ENCODE measurements at places on chromosomes 6 and 20.
A peak's percentile ranks its signal among the peaks of the same experiment; 100 is the strongest.

- DNase-seq: no peak
Measured at GRCh38 chr20:1931830-1932229, 36.6 kb downstream of the SIRPA start.

DNA sequence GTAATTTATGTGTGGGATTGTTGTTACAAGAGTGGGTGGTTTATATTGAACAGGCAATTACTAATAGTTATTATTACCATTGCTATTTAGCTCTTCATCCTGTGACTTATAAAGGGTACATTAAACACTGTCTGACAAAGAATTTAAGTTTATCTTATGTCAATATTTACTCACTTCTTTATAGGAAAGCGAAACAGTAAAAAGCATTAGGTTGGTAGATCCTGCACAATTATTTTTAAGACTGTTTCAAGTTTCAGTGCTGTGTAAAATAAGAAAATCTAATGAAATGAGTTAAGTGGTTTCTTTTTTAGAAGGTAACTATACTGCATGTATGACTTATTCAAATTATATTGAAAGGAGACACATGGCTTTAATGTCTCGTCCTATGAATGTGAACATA, 135.8 kb upstream of the MAP3K7 start:
- no peak for DNase-seq

GRCh38 chr6:134840086-134840867, 109.6 kb downstream of the ALDH8A1 start:
- DNase-seq: no peak

GRCh38 chr20:53917145-53918019, 153.0 kb downstream of the BCAS1 start:
- no peak for DNase-seq

DNA sequence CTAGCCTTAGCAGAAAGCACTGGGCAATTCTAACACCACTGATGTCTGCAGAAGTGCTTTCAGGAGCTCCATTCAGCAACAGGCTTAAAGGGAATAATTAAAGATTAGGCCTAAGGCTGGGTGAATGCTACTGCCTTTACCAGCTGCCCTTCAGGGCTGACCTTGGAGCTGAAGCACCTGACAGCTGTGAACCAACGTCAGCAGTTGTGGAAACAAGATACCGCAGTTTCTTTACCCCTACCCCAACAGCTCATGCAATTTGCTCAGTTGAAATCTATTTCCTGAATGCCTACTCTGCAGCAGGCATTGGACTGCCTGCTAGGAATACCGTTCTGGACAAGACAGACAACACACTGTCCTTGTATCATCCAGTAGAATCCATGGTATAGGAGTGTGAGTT, 51.5 kb upstream of the ADTRP start:
- DNase-seq: no peak

DNA sequence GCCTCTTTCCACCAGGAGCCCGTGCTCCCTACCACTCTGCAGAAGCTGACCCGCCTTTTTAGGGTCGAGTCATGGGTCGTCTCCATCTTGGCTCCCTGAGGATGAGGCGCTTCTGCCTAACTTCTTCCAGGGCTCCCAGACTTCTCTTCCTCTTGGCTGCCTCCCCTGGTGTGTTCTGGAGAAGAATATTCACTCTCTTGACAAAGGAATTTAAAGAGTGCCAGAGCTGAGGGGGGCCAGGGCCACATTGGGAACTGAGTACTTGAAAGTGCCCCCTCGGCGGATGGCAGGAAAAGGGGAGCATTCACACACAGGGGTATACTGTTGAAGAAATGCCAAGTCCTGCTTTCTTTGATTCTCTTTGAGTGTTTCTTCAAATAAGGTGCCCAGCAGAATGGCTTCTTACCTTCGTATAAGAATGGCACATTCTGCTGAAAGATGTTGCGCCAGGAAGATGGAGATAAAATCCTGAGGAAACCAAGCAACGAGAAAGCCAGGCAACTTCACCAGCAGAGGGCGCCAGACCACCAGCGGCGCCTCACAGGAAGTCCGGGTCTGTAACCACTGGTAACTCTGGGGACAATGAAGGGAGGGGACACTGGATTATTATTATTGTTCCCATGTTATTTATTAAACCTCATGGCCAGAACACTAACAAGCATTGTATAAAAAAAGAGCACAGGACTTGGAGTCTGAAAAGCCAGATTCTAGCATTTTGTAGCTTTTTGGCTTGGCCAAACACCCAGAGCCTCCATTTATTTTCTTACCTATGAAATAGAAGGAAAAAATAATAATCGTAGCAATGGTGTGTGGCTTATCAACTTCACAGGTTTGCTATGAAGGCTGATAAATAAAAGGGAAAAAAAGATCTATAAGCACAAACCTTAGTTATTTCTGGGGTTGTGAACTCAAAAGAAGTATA, 176.7 kb downstream of the HACE1 start:
- DNase-seq: peak; percentile 27

DNA sequence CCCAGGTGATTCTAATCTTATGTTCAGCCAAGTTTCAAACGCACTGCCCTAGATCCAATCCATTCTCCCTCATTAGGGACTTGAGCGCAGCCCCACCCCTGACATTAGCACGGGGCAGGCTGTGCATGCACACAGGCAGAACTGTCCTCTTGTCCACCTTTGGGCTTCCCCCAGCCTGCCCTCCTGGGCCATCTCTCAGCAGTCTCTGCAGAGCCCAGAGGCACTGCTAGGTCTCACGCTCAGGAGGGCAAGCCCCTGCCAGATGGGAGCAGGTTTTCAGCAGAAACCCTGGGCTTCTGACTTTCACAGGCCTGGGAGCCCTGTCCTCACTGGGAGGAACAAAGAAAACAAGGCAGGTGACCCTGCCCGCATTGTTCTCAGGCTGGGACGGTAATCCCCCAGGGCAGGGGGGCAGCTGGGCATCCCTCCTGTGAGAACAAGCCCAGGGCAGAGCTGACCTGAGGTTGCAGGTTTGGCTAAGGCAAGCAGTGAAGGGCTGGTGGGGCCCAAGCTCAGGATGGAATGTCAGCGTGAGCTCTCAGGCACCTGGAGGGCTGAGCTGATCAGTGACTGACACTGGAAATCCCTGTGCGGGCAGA, 24.5 kb downstream of the KCNK5 start:
- DNase-seq: no peak

GRCh38 chr6:18053555-18054445, 66.4 kb upstream of the KIF13A start:
- no peak for DNase-seq

DNA sequence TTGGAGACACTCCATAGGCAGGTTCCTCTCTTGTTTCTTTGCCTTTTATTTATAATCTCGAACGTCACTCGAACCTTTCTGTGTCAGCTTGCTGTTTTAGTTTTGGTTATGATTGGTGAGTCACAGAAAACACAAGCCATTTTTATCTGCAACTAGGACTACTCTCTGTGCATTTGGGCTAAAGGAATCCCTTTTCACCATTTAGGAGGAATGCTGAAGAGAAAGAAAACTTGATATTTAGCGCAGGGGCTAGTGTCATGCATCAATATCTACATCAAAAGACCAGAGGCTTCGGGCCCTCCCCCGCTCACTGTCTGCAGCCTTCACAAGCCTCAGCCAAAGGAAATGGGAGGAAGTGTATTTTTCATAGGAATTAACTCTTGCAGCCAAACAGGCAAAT, 507.8 kb upstream of the CITED2 start:
- DNase-seq: no peak

GRCh38 chr20:58286729-58287128, 22.8 kb upstream of the RAB22A start:
- DNase-seq: peak; percentile 27

GRCh38 chr6:123215211-123215610, 219.2 kb downstream of the CLVS2 start:
- no peak for DNase-seq

- no peak for DNase-seq
Measured at GRCh38 chr20:48298851-48299484, 513.7 kb upstream of the SULF2 start.

DNA sequence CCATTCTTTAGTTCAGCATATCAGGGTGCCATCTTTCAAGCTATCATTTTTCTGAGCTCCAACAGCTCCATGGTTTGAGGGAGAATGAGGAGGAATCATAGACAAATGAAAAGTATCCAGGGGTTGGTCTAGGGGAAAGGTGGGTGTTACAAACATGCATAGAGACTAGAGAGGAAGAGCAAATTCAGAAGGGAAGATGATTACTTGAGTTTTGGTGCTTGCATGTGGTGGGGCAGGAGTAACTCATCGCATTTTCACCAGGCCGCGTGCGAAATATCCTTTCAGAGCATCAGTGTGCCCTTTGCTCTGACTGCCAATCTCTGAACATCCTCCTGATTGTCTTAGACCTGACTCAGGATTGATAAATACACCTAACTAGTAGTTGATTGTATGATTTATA, 7.7 kb upstream of the BICRAL start:
- no peak for DNase-seq

DNA sequence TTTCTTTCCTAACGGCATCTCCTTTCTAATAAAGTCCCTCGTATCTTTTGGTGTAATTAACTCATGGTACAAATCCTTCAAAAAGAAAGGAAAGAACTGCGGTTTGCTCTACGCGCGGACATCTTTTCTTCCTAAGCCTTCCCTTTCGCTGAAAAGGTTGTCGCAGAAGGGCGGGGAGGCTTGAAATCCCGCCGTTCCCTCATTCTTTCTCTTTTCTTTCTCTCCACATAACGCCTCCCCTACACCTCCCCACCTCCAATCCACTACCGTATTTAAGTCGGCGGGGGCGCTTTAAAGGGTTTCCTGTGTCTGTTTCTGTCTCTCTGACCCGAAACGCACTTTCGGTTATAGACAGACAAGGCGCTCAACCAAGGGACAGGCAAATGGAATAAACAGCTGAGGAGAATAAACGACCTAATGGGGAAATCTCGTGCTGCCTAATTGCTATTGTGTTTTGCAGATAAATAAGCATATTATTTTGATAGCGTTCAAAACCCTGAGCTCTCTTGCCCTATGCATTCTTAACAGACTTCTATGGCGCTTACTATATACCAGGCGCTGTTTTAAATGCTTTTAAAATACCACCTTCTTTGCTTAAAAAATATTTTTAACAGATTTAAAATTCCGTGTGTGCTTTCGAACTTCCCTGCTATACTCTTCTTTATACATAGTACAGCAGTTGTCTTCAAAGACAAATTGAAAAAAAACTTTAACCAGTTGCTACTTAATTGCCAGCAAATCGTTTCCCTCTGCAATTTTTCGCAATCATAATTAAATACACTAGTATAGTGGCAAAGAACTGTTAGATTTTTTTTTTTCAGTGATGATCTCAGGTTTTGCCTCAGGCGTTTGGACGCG, 2.5 kb upstream of the HEY2 start:
- no peak for DNase-seq

GRCh38 chr20:49303065-49303552, 25.3 kb upstream of the ZNFX1 start:
- no peak for DNase-seq

GRCh38 chr20:4025679-4026078, 10.3 kb upstream of the RNF24 start:
- no peak for DNase-seq

- no peak for DNase-seq
Measured at GRCh38 chr6:107769053-107769658, 55.0 kb downstream of the SCML4 start.

DNA sequence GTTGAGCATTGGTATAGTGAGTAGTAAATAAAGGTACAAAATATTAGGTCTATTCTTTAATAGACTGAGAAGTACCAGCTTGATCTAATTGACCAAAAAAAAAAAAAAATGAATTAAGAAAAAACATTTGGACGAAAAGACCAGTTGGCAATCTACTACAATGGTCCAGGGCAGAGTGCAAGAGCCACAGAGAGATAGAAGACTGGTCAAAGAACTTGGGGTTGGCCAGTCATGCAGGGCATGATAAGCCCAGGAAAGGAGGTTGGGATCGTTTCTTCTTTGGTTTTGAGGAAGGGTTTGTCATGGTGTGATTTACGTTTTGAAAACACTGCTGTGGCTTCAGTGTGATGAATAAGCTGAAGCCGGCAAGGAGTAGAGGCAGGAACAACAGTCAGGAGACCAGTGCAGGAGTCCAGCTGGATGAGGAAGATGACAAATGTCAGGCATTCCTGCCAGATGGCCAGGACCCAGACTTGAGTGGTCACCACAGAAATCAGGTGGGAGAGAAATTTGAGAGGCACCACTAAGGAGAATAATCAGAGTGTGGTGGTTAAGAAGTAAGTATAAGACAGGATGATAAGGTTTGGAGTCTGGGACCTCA, 14.0 kb downstream of the SMLR1 start:
- DNase-seq: no peak

DNA sequence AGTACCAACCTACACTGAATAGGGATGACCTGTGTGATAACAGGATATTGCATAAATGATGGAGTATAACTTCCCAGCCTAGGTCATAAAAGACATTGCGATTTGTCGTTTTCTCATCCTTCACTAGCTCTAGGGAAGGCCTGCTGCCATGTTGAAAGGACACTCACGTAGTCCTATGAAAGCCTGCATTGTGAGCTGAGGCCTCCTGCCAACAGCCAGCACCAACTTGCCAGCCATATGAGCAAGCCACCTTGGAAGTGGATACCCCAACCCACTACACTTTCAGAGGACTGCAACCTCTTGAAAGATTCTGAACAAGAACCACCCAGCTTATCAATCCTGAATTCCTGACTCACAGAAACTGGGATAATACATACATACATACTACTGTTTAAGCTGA, 3.5 kb upstream of the PANK2 start:
- DNase-seq: no peak

DNA sequence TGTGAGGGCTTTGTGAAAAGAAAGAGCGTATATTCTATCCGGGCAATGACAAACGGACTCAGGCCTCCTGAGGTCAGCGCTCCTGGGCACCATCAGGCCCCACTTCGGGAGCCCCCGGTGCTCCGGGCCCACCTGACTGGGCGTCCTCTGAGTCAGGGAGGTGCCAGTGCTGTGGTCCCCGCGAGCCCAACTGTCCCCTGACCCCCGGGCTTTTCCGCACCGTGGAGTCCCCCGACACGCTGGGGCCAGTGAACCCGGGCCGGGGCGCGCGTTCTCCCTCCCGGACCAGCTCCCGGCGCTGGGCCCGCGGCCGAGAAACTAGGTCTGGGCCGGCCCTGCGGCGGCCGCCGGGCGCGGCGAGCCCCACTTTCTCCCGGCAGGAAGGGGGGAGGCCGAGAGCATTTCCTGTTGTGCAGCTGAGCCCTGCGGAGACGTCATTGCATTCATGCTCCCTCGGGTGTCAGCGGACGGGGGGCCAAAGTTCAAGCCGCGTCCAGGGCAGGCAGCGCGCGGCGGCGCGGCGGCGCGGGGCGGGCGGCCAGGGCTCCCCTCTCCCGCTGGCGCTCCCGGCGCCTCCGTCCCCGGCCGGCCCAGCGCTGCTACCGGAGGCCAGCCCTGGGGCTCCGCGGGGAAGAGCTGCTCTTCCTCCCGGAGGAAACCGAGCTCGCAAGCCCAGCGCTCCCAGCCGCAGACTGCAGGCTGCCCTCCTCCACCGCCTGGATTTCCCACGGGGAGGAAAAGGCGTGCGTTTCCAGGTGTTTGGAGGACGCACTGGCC, 18.3 kb downstream of the HIVEP2 start:
- DNase-seq: peak; percentile 12

- DNase-seq: no peak
Measured at GRCh38 chr20:25205277-25206062, 10.0 kb downstream of the ENTPD6 start.

GRCh38 chr6:112659912-112660311, 312.8 kb downstream of the RFPL4B start:
- no peak for DNase-seq

GRCh38 chr6:105510746-105511145, 107.9 kb upstream of the PREP start:
- no peak for DNase-seq

GRCh38 chr6:46906776-46907175, 15.0 kb downstream of the ADGRF5 start:
- no peak for DNase-seq

- DNase-seq: no peak
Measured at GRCh38 chr6:2938632-2939083, 32.7 kb downstream of the SERPINB6 start.

- no peak for DNase-seq
Measured at GRCh38 chr6:13248994-13249393, 79.3 kb downstream of the TBC1D7 start.

All from GF-D8 (cell line).